ENCODE measurements at places on chromosomes 12 and 14.

DNA sequence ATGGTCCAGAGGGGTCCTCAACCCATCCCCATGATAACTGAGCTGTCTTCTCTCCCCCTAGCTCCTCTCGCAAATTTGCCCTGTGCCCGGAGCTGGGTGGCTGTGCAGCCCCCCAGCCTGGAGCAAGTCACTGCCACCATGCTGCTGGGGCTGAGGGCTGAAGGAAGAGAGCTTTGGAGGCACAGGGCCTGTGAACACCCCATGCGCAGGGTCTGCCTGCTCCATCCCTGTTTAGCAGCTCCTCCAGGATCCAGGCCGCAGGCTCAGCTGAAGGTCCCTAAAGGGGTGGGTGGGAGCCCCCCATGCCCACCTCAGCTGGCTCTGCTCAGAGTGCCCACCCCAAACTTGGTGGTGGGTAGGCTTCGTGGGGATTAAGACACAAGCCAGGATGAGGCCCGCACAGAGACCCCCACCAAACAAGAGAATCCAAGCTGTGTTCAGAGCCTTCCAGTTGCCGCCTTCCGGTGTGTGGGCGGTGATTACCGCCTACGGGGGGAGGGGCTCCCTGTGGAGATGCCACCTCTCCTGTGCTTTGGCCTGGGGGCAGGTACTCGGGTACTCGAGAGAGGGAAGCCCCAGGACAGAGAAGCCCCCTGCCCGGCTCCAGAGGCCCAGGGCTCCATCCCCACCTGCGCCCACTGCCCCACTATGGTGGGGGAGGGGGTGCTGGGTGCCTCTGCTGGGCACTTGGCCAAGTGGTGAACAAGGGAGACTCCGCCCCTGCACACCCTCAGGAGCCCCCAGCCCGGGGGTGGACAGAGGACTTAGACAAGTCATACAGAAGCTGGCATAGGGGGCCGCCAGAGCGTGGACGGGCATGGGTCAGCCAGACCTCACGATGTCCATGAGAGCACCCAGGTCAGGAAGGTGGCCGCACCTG lies 1.4 kb upstream of the JAG2 start:
- DNase-seq: no peak

DNA sequence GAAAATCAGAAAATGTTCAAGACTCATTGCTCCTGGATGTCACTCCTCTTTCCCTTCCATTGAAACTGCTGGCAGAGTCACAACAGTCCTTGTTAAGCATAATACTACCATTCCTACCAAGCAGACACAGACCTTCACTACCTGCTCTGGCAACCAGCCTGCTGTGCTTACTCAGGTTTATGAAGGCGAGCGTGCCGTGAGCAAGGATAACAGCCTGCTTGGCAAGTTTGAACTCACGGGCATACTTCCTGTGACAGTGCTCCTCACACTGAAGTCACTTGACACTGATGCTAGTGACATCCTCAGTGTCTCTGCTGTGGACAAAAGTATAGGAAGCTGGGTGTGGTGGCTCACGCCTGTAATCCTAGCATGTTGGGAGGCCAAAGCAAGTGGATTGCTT lies 15.7 kb upstream of the PHETA1 start:
- no peak for DNase-seq

DNA sequence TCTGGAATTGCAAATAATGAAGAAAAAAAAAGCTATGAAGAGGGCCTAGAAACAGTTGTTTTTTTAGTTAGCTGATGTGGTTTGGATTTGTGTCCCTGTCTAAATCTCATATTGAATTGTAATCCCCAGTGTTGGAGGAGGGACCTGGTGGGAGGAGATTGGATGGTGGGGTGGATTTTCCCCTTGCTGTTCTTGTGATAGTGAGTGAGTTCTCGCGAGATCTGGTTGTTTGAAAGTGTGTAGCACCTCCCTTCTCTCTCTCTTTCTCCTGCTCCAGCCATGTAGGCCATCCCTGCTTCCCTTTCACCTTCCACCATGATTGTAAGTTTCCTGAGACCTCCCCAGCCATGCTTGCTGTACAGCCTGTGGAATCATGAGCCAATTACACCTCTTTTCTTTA lies 126.1 kb downstream of the ASCL4 start:
- no peak for DNase-seq

- DNase-seq: no peak
Observed at GRCh38 chr12:119589097-119589496, 4.5 kb upstream of the TMEM233 start.

DNA sequence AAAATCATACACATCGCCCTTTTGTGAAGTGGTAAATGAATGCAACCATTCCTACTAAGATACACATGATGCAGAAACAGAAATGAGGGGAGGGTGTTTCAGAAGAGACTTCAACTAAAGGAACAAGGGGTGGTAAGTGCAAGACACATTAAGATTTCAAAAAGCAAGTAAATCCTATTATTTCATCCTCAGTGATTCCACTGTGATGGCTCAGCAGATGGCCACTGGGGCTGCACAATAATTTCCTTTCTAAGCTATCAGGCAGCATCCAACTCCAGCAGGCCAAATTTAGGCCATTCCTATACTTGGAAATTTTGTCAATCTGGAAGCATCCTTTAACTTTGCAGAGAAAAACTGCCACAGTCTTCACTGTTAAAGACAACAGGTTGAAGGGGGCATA lies 272.4 kb downstream of the NELL2 start:
- no peak for DNase-seq

GRCh38 chr14:103108749-103109207 lies 14.3 kb downstream of the EXOC3L4 start:
- peak; percentile 77 for DNase-seq

All from NCI-H2171 (cell line).